ENCODE measurements at places on chromosomes 1 and 21.

- no peak for DNase-seq
Observed at GRCh38 chr1:173328961-173329360, 121.8 kb upstream of the TNFSF4 start.

DNA sequence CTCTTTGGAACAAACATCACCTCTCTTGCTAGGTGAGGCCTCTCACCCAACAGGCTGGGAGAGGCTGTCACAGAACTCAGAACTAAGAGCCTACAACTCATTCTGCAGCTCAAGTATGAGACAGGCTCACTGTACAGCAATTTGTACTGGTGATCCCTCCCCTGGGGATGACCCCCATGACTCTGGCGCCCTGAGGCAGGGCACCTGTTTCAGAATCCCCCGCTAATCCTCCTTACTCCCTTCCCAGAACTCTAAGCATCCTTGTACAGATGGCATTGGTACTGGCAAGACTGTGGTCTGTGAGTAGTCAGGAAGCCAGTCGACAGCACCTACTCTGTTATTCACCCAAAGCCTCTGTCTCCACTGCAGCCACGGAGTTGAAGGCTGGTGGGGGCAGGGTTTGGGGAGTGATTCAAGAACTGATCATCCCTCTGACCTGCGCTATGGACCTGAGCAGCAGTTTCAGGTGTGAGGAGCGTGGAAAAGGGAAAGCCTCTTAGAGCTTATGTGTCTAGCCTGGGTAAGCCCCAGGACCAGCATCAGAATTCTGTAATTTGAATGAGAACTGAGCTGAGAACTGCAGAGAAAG is 655.5 kb downstream of the KIF26B start:
- no peak for DNase-seq

- no peak for DNase-seq
Observed at GRCh38 chr1:248871837-248872401, 13.0 kb upstream of the ZNF692 start.

- DNase-seq, result no peak
Observed at GRCh38 chr1:48960320-48960719, 183.6 kb upstream of the BEND5 start.

DNA sequence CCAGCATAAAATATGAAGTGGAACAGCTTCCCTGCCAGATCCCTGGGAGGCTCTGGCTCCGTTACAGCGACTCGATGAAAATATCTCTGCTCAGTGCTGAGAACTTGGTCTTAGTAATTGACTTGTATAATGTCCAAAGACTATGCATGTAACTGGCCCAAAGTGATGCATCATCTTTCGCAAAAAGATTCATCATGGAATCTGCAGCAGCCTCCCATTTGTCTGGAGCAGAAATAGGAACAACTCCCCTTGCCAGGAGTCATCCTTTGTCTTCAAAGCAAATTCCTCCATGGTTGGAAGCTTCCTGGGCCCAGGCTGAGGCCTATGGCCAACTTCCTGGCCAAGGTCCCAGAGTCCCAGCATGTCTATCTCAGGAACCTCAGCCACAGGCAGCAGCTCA is 16.9 kb upstream of the SLC6A17 start:
- no peak for DNase-seq

GRCh38 chr1:165253818-165254254 is 102.7 kb downstream of the LMX1A start:
- no peak for DNase-seq

DNA sequence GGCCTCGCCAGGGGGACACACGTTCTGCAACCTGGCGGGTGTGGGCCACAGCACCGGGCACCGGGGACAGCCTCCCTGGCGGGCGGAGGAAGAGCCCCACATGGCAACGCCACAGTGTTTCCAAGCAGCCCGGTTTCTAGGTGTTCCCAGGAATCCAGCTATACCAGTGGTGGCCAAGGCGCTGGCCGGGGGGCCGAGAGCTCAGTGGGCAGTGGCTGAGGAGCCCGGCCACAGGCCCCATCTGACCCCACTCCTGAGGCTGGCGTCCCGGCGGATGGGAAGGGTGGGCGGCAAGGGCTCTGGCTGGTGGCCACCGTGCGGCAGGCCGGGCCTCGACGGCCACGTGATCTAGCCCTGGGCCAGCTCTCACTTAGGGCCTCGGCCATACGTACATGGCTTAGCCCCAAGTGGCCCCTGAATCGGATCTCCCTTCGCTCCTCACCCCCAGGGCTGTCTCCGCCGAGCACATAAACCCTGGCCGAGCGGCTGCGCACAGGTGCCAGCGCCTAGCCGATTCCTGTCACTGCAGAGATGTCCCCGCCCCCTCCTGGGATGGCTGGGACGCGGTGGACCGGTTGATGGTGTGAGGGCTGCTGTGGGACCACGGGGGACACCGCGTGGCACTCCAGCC is 68.7 kb downstream of the MORN1 start:
- no peak for DNase-seq

DNA sequence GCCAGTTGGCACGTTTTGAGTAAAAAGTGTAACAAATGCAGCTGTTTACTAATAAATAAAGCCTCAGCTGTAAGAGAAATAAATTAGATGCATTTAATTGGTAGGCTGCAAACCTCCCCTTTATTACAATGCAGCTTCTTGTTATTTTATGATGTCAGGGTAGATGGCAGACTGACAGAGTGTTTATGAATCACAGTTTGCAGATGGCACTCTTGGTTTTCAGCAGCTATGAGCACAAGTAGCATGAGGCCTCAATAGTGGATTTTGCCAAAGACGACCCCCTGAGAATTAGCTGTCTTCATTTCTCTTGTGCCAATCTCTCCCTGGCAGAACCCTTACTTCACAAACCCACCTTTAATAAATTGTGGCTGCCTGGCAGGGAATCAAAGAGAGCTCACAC is 161.2 kb upstream of the C1orf87 start:
- no peak for DNase-seq
